ENCODE measurements at places on chromosomes 4 and X. TPM values are rescaled to one million over a fixed set of nuclear protein-coding genes. Genes with fewer than 3 reads are reported as not detected.

The NWD2 gene
- not detected for total RNA-seq

The PSAPL1 gene
- total RNA-seq = not detected

The GRID2 gene
- not detected for total RNA-seq

DNA sequence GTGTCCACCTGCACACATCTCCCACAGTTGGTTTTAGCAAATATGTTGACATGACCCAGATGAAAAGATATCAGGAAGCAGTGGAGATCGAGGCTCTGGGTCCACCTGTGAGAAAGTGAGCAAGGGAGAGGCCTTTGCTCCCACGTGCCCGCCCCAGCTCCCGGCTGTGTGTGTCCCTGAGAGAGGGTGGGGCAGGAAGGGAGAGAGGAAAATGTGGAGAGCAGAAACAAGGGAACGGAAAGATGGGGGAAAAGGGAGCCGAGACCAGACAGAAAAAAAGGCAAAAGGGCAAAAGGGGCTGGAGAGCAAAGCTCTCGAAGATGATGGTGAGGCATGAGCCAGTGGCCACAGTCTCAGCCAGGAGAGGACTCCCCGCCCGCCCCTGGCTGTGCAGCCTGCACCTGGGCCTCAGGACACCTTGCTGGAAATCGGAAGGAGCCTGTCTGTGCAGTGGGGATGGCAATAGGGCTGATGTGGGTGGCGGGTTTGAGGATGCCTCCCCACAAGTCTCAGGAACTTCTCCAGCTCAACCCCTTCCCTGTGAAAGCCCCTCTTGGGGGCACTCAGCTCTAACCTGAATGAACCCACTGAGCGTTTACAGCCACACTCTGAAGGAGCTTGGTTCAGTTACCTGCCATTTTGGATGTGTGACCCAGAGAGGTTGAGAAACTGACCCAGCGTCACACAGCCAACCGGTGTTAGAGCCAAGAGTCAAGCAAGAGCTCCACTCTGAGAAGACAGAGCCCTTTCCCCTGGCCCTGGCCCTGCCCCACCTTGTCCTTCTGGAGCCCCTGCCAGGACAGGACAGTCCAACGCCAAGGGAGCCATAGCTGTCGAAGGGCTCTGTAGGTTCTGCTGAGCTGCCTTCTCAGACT is 20.3 kb upstream of the MSX1 start:
- no peak for DNase-seq

DNA sequence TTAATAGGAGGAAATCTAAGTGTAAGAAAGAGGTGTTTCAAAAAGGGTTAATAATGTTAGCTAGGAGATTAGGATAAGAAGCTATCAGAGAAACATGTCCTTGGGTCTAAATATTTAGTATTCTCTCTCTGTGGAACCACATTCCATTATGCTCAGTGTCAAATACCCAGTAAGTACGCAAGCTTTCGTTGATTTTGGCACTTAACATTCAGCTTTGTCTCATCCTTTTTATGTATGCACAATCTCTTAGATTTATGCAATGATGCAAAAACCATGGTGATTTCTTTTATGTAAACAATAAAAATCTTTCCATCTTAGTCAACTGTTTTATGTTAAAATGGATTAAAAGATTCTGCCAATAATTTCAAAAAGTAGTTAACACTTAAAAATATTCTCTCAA is 129.2 kb downstream of the KLHL13 start:
- DNase-seq = no peak

DNA sequence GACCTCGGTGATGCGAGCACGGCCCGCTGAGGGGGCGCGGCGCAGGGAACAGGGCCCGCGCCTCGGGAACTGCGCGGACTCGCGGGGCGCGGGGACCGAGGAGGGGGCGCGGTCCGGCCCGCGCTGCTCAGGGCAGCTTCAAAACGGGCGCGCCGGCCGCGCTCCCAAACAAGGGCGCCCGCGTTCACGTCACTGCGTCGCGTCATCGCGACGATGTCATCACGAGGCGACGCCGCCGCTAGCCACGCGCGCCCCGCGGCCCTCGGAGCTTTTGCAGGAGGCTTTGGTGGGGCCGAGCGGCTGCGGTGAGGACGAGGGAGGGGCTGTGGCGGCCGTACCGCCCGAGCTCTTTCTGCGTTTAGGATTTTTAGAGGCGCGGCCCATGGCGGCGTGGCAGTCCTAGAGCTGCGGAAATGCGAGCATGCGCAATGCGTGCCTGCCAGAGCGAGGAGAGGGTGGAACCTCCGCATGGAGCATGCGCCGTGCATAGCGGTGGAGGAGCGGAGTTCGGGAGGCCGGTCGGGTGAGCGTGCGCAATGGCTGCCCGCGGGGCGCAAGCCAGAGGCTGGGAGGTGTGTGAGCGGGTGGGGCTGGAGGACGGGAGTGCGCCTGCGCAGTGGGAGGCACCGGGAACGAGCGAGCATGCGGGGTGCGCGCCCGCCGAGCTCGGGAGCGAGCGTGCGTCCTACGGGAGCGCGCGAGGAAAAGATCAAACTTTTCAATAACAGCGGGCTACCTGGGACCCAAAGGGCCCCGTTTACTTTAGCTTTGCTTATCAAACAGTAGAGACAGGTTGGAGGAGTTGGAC is at the start of gene PPP2R3B:
TSS of gene PPP2R3B (minus strand) at position 140 of the 808 bp plus-strand sequence. CDS start 216 bp downstream, outside the sequence.
- DNase-seq = peak; percentile 98

- no peak for DNase-seq
Observed at GRCh38 chr4:66052426-66052825, 382.1 kb upstream of the EPHA5 start.

GRCh38 chr4:185566972-185567371 is 31.7 kb upstream of the PDLIM3 start:
- no peak for DNase-seq

DNA sequence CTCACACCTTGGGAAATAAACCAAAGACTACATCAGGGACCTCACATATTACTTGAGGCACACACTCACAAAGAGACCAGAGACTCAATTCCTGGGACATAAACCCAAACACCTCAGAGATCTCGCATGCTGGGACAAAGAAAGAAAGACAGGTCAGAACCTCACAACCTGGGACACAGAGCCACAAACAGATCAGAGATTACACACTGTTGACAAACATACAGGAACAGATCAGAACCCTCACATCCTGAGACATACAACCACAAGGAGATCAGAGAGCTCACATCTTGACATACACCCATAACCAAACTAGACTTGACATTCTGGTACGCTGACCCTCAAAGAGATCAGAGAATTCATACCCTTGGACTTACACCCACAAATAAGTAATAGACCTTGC is 17.3 kb downstream of the SUV39H1 start:
- no peak for DNase-seq

DNA sequence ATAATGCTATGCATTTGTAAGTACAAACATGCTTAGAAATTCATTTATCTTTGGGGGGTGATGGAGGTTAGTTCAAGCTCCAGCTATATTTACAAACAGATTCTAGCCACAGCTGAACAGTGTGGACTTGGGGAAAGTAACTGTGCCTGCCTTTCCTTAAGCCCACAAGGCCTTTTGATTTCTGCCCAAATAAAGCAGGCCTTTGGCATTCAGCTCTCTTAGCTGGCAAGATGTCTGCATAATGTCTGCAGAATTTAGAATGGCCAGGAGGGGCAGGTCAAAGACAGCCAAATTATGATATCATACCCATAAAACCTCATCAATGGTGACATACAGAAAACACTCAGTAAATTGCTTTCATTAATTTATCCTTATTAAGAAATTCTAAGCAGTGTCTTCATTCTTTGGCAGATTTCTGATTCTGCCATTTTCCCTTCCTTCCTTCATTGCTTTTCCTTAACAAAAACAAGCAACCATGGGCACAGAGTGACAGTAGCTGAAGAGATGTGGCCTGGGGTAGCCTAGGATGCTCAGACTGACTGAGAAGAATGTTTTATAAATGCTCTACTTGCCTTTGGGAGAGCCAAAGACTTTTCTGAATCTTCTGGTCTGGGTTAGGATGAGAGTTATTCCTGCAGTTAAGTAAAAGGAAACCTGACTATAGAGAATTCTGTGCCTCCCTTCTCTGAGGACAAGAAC is 538.7 kb upstream of the NR3C2 start:
- DNase-seq = no peak

DNA sequence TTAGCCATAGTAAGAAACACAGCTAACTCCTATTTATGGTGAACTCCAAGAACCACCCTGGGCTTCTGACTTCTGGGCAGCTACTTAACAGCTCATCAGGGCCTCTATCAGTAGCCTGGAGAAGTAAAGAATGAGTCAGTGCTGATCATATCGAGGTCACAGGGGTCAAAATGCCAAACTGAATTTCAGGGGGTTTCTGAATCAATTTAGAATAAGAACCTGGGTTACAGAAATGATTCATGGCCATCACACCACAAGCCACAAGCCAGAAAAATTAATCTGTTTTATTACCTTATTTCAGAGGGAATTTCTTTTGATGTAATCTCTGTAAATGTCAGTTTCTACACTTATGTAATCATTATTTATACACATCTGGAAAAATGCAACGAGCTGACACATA is 64.4 kb downstream of the CHST7 start:
- DNase-seq = no peak

DNA sequence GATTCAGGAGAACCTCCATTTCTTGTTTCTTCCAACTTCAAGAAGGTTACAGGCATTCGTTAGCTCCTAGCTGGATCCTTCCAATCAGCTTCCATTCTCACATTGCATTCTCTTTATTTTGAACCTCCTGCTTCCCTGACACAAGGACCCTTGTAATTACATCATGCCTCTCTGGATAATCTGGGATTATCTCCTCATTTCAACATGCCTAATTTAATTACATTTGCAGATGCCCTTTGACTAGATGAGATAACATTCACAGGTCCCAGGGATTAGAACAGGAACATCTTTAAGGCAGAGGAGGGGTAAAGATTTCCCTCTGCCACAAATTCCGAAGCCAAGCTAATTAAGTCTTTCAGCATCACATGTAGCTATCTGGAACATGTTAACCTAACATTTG is 753.8 kb upstream of the PCDH7 start:
- DNase-seq = no peak

- no peak for DNase-seq
Observed at GRCh38 chr4:118879409-118879808, 9.2 kb upstream of the SYNPO2 start.

All from SJSA1 (cell line).